ENCODE measurements at places on chromosomes 7 and 10.

- H3K27me3 ChIP-seq: no peaks in the 10 kb centered on the region
- no peak overlapping the region for H3K27ac ChIP-seq
- H3K36me3 ChIP-seq: no peaks in the 10 kb centered on the region
- DNase-seq: no peak
- H3K4me3 ChIP-seq: no peak overlapping the region
- no peaks in the 10 kb centered on the region for H3K4me1 ChIP-seq
Measured at GRCh38 chr7:50978633-50979215, 196.0 kb upstream of the GRB10 start.

GRCh38 chr7:152136686-152137085 lies 111.2 kb downstream of the GALNT11 start:
- no peaks in the 10 kb centered on the region for H3K27me3 ChIP-seq
- H3K27ac ChIP-seq: no peak overlapping the region
- no peaks in the 10 kb centered on the region for H3K4me1 ChIP-seq
- H3K36me3 ChIP-seq: peaks cover 21% of the 10 kb centered on the region
- DNase-seq: no peak

DNA sequence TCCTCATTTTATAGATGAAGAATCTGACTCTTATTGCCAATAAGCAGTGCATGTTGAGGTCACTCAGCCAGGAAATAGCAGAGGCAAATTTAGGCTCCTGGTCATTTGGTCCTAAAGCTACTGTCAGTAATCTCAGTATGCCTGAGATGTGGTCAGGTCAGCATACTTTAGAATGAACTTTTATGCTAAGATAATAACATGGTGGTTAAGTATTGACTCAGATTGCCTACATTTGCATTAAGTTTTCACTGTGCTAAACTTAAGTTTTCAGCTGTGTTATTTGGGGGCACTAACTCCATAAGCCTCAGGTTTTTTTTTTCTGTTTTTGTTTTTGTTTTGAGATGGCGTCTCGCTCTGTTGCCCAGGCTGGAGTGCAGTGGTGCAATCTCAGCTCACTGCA lies 35.9 kb upstream of the CCSER2 start:
- no peaks in the 10 kb centered on the region for H3K36me3 ChIP-seq
- no peaks in the 10 kb centered on the region for H3K27me3 ChIP-seq
- no peak overlapping the region for H3K27ac ChIP-seq
- DNase-seq: no peak

DNA sequence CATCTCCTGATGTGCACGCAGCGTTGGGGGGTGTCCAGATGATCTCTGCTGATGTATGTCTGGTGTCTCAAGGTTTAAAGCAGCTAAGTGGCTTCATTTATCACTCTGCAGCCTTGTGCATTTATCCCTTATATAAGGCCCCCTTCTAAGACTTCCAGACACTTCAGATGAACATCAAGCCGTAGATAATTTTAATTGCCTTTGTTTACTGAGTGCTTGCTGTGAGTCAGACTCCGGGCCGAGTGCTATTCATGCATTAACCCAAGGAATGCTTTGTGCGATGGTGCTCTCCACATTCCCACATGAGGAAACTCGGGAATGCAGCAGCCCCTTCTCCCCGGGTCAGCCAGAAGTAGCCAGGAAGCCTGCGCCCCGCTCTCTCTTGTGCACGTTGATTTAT lies 328.6 kb upstream of the COBL start:
- H3K36me3 ChIP-seq: no peaks in the 10 kb centered on the region
- DNase-seq: no peak
- no peak overlapping the region for H3K27ac ChIP-seq

DNA sequence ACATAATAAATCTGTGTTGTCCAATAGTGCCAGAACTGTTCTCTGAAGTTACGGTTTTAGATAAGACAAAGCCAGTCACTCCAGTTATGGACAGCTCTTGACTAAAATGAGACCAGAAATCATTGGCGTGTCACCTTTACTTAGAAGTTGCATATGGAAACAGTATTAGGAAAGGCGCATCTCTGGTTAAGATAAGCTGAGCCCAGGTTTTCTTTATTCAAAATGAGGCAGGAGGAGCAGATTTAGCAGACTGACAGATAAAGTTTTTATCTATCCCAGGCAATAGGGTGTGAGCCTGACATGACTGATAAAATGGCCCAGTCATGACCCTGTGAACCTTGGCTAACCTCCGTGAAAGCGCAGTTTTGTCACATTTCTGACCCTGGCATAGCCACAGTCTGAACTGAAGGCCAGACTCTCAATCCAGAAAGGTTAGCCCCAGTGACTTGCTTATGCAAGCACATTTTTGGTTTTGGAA lies 4.2 kb downstream of the CYP26A1 start:
- H3K27ac ChIP-seq: no peak overlapping the region
- peaks cover 24% of the 10 kb centered on the region for H3K27me3 ChIP-seq
- peaks cover 32% of the 10 kb centered on the region for H3K4me1 ChIP-seq
- H3K4me3 ChIP-seq: no peak overlapping the region

DNA sequence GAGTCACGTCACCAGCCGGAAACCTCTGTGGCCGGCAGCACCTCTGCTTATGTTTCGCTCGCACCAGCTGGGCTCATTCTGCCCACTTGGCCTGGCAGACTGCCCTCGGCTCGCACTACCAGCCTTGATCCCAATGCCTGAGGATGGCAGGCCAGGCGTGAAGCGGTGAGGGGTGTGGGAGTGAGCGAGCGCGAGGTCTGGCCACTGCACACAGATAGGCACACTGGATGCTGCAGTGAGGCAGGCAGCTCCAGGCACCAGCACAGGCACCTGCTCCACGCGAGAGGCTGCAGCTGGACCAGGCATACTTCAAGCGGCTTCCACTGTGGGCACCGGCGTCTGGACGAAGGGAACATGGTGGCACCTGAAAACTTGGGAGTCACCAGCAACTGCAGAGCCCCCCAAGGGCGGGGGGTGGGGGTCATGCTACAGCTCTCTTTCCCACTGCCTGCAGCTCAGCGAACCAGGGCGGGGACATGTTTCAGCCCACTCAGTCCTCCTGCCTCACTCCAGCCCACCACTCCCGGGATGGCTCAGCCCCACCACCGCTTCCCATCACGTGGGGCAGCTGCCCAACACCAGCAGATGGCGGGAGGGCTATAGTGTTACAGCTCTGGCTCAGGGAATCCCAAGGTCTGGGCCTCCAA lies 5.4 kb upstream of the DMTF1 start:
- H3K36me3 ChIP-seq: no peaks in the 10 kb centered on the region
- H3K4me3 ChIP-seq: no peak overlapping the region
- H3K27ac ChIP-seq: no peak overlapping the region
- no peak for DNase-seq

DNA sequence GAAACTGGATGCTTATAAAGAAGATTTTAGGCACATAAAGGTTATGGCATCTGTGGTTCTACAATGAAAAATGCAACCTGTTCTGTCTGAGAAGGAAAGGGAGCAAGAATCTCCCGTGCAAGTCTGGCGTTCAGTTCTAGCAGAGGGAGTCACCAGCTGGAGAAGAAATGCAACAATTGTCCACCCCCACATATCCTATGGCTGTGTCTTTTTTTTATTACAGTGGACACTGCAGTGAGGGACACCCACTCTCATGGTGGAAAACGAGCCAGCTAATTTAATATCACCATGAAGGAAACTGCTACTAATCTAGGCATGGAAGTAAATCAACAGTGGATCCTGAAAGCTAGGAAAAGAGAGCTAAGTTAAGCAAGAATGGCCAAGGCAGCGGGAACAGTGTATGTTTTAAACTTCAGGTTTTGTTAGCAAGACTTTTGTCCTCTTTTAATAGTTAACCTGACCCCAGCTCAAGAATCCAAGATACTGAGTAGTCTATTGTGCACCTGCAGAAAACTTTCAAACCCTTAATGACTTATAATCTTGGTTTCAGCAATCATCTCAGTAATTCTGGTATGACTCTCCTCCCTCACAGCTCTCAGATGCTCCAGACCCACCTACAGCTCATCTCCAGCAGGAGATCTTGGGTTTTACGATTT lies 149.3 kb downstream of the FGFR2 start:
- H3K27me3 ChIP-seq: no peaks in the 10 kb centered on the region
- no peak for DNase-seq
- no peak overlapping the region for H3K27ac ChIP-seq
- no peaks in the 10 kb centered on the region for H3K36me3 ChIP-seq

- H3K4me1 ChIP-seq: no peaks in the 10 kb centered on the region
- no peak for DNase-seq
- H3K27ac ChIP-seq: peak overlapping the region; percentile 36
- no peaks in the 10 kb centered on the region for H3K36me3 ChIP-seq
- no peaks in the 10 kb centered on the region for H3K27me3 ChIP-seq
Measured at GRCh38 chr7:116583653-116584052, 58.8 kb downstream of the CAV1 start.

GRCh38 chr7:150569245-150569955 lies 2.2 kb downstream of the GIMAP4 start:
- H3K4me3 ChIP-seq: no peak overlapping the region
- peak overlapping the region; percentile 87 for H3K27ac ChIP-seq
- no peaks in the 10 kb centered on the region for H3K4me1 ChIP-seq
- no peak for DNase-seq
- H3K36me3 ChIP-seq: no peaks in the 10 kb centered on the region

GRCh38 chr10:131490991-131491594 lies 179.6 kb upstream of the TCERG1L start:
- H3K4me3 ChIP-seq: no peak overlapping the region
- no peak overlapping the region for H3K27ac ChIP-seq
- H3K27me3 ChIP-seq: no peaks in the 10 kb centered on the region
- no peak for DNase-seq
- H3K36me3 ChIP-seq: no peaks in the 10 kb centered on the region

- DNase-seq: no peak
- no peaks in the 10 kb centered on the region for H3K27me3 ChIP-seq
- no peaks in the 10 kb centered on the region for H3K36me3 ChIP-seq
- H3K4me3 ChIP-seq: no peak overlapping the region
- peaks cover 14% of the 10 kb centered on the region for H3K4me1 ChIP-seq
- no peak overlapping the region for H3K27ac ChIP-seq
Measured at GRCh38 chr10:113982769-113983168, 60.9 kb upstream of the ADRB1 start.

- no peaks in the 10 kb centered on the region for H3K4me1 ChIP-seq
- no peak overlapping the region for H3K4me3 ChIP-seq
- no peaks in the 10 kb centered on the region for H3K27me3 ChIP-seq
- H3K27ac ChIP-seq: no peak overlapping the region
Measured at GRCh38 chr10:47092831-47093230, 181.6 kb downstream of the PTPN20 start.

- no peaks in the 10 kb centered on the region for H3K4me1 ChIP-seq
- H3K4me3 ChIP-seq: no peak overlapping the region
- H3K36me3 ChIP-seq: no peaks in the 10 kb centered on the region
- no peak for DNase-seq
Measured at GRCh38 chr10:57535306-57535705, 732.4 kb downstream of the IPMK start.

DNA sequence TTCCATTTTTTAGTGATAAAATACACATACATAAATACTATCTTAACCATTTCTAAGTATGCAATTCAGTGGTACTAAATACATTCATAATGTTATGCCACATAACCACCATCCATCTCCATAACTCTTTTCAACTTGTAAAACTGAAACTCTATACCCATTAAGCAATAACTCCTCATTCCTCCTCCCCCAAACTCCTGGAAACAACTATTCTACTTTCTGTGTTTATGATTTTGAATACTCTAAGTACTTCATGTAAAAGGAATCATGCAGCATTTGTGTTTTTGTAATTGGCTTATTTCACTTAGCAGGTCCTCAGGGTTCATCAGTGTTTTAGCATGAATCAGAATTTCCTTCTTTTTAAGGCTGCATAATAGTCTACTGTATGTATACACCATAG lies 131.8 kb downstream of the TES start:
- H3K36me3 ChIP-seq: no peaks in the 10 kb centered on the region
- H3K4me3 ChIP-seq: no peak overlapping the region
- DNase-seq: no peak
- no peak overlapping the region for H3K27ac ChIP-seq
- H3K27me3 ChIP-seq: no peaks in the 10 kb centered on the region
- H3K4me1 ChIP-seq: no peaks in the 10 kb centered on the region

DNA sequence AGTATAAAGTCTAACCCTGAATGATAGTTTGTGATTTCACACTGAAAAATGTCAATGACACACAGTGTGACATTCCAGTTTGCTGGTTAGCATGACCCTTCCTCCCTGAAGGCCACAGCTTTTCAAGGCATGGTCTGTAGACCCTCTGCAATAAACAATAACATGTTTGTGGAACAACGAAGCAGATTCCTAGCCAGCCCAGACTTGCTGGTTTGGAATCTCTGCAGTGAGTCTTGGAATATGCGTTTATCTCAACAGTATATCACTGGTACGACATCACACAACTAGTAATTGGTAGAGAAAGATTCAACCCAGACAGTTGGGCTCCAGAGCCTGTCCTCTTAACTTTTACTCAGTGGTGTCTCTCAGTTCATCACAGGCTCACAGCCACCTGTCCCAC lies 23.7 kb upstream of the DUSP5 start:
- no peaks in the 10 kb centered on the region for H3K36me3 ChIP-seq
- no peak overlapping the region for H3K4me3 ChIP-seq
- no peak overlapping the region for H3K27ac ChIP-seq
- no peaks in the 10 kb centered on the region for H3K27me3 ChIP-seq

- no peak overlapping the region for H3K4me3 ChIP-seq
- H3K27ac ChIP-seq: no peak overlapping the region
- no peak for DNase-seq
- no peaks in the 10 kb centered on the region for H3K4me1 ChIP-seq
- no peaks in the 10 kb centered on the region for H3K36me3 ChIP-seq
Measured at GRCh38 chr10:66102756-66103155, 823.1 kb upstream of the LRRTM3 start.

DNA sequence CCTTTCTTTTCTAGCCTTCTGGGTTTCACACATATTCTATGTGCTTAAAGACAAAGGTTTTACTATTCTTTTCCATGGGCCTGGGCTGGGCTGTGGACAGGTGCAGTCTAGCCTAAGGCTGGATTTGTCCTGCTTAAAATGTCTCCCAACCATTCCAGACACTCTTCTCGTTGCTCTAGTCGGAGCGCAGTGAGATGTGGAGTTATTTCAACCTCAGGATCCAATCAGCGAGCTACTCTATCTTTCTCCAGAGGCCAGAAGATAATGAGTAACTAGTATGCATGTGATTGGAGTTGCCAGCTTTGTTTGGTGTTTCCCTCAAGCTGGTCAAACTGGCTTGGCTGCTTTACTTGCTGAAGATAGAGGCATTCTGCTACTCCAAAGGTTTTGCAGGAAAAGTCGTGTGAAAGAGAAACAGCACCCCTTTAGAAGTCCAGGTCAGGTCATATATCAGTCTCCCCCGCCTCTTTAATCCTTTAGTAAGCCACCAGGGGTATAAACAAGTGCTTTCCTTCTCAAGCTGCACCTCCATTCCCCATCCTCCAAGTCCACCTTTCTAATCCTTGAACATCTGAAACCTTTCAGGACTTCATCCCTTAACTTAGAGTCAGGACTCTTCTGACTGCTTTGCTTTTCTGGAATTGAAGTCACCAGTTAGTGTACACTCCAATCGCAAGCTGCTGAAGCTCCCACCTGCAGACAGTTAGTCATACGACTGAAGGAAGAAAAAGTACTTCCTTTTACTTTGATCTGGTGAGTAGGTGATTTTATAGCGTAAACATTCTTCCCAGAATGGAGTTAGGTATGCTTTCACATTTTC lies 78.8 kb downstream of the DNMBP start:
- H3K36me3 ChIP-seq: no peaks in the 10 kb centered on the region
- peak overlapping the region; percentile 6 for H3K4me3 ChIP-seq

- H3K27me3 ChIP-seq: no peaks in the 10 kb centered on the region
- H3K36me3 ChIP-seq: no peaks in the 10 kb centered on the region
- no peak for DNase-seq
- no peaks in the 10 kb centered on the region for H3K4me1 ChIP-seq
- H3K27ac ChIP-seq: no peak overlapping the region
Measured at GRCh38 chr10:96339956-96340904, 18.6 kb downstream of the OPALIN start.
